ENCODE measurements at places on chromosomes 6 and 20.

GRCh38 chr6:53979468-53980067 lies 131.7 kb upstream of the MLIP start:
- DNase-seq, result peak; percentile 1

DNA sequence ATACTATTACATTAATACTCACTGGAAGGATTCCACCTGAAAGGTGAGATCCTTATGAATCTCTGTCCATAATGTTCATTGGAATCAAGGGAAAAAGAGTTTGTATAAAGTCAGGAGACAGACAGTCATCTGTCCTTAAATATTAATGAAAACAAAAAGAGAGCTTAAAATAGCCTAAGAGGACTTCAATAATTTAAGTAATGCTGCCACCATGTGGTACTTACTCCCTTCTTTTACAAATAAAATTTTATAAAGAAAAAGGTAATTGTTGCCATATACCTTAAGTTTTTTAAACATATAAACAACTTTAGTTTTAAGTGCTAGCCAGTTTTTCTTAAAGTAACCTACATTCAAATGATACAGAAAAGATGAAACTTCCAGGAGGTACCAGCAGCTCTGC lies 5.1 kb downstream of the BLOC1S5 start:
- no peak for DNase-seq

- no peak for DNase-seq
These were observed 167.5 kb downstream of the SLC16A10 start for GRCh38 chr6:111254779-111255166.

DNA sequence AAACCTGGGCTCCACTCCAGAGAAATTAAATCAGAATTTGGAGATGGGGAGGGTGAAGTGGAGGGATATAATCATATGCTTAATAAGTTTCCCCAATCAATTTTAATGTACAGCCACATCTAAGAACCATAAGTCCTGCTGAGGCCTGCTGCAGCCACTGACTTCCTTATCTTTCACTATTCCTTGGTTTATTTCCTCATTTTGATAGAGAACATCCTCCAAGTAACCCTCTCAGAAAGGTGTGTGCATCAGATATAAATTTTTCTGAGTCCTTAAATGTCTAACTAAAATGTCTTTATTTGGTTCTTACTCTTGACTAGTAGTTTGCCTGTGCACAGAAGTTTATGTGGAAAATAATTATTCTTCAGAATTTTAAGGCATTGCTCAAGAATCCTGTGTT lies 23.7 kb upstream of the SIRT5 start:
- DNase-seq, result no peak

DNA sequence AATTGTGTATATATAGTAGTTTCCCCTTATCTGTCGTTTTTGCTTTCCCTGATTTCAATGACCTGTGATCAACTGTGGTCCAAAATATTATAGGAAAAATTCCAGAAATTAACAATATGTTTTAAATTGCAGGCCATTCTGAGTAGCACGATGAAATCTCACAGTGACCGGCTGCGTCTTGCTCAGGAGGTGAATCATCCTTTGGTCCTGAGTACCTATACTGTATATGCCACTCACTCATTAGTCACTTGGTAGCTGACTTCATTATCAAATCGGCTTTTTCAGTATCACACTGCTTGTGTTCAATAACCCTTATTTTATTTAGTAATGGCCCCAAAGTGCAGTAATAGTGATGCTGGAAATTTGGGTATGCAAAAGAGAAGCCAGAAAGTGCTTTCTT lies 728.3 kb upstream of the EYS start:
- DNase-seq, result no peak

GRCh38 chr6:138250053-138250452 lies 31.8 kb upstream of the PBOV1 start:
- no peak for DNase-seq

DNA sequence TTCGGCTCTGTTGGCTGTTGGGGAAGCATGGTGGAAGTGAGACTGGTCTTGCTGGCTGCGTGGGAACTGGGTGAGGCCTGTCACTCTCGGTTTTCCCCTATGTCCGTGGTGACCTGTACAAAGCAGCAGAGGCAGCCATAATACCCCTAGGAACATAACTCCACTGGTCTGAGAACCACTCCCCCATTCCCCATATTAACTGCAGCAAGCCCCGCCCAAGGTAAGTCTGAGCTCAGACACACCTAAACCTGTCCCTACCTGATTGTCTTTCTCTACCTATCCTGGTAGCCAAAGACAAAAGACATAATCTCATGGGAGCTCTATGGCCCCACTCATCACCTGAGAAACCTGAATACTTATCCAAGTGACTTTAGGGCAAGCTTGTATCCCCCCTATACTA lies 156.3 kb upstream of the PHACTR1 start:
- DNase-seq, result no peak

- DNase-seq, result no peak
These were observed 48.1 kb downstream of the ERMARD start for GRCh38 chr6:169799474-169799926.

DNA sequence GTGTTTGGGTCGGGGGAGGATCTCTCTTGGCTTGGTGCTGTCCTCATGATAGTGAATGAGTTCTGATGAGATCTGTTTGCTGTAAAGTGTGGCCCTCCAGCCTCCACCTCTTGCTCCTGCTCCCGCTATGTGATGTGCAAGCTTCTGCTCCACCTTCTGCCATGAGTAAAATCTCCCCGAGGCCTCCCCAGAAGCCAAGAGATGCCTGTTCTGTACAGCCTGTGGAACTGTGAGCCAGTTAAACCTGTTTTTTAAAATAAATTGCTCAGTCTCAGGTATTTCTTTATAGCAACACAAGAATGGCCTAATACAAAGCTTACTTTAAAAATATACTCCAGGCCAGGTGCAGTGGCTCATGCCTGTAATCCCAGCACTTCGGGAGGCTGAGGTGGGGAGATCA lies 11.3 kb upstream of the CCNC start:
- no peak for DNase-seq

- no peak for DNase-seq
These were observed 111.6 kb downstream of the TBC1D32 start for GRCh38 chr6:121222656-121223055.

GRCh38 chr6:25583099-25583498 lies 68.9 kb upstream of the SCGN start:
- no peak for DNase-seq

DNA sequence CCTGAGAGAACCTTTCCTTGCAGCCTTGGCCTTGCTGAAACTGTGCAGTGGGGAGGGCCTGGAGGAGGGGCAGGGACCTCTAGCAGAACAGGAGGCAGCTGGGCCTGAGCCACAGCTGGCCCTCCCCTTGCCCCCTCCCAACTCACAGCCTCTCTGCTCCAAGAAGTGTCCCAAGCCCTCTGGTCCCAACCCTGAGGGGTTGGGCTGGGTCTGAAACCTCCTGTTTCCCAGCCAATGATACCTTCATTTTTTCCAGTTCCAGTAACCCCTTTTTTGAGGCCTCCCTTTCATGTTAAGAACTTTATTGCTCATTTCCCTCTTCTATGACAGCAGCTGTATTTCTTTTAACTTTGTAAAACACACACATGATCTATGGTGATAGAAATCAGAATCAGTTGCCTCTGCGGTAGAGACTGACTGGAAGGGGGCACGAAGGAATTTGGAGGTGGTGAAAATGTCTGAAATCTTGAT lies 17.9 kb upstream of the ARMC12 start:
- DNase-seq, result no peak

GRCh38 chr6:21331235-21331634 lies 262.3 kb upstream of the SOX4 start:
- DNase-seq, result no peak

DNA sequence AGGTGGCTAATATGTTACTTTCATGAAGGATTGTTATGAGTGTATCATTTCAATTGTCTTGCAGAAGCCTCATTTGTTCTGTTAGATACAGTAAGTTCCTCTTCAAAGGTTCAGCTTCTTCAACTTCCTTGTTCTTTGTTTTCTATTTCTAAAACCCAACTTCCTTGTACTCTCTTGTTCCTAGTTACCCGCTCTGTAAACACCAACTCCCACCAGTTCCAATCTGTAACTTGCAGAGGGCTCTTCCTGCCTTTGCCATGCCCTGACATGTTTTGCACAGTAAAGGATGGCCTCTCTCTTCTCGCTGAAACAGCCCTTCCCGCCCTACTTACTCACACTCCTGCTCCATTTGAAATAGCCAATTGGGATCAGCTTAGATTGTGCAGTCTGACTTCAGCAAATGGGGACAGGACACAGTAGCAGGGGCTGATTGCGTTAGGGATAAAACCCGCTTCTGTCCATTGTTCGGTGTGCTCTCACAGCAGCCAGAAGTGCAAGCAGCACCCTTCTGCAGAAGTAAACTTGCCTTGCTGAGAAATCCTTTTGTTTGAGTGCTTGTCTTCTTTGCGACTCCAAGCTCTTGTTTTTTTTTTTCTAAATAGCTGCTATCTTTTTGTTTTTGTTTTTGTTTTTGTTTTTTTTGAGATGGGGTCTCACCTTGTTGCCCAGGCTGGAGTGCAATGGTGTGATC lies 45.9 kb upstream of the POU5F1 start:
- no peak for DNase-seq

- no peak for DNase-seq
These were observed 8.9 kb upstream of the RAB44 start for GRCh38 chr6:36688739-36689075.

GRCh38 chr20:62761759-62762131 lies 34.5 kb upstream of the MRGBP start:
- no peak for DNase-seq

- DNase-seq, result no peak
These were observed 123.8 kb downstream of the CDKAL1 start for GRCh38 chr6:20658053-20658452.

DNA sequence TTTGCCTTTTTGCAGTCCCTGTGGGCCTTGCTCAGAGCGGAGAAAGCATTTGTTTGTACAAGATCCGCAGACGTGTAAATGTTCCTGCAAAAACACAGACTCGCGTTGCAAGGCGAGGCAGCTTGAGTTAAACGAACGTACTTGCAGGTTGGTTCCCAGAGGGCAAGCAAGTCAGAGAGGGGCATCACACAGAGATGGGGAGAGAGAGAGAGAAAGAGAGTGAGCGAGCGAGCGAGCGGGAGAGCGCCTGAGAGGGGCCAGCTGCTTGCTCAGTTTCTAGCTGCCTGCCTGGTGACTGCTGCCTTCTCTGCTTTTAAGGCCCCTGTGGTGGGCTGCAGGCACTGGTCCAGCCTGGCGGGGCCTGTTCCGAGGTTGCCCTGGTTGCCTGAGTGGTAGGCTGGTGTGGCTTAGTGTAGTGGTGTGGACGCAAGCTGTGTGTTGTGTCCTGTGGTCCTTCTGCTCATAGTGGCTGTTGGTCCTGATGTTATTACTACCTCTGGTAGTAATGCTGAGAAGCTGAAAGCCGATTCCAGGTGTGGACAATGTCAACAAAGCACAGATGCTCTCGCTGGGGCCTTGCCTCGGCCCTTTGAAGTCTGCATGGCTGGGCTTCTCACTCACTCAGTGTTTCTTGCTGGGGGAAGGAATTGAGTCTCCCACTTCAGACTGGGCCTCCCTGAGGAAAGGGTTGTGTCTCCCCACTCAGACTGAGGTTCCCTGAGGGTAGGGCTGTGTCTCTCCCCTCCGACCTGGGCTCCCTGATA lies 12.1 kb downstream of the VEGFA start:
- no peak for DNase-seq

Measured in NCI-H2107 (cell line).